ENCODE measurements at places on chromosomes 1 and 21.
A peak's percentile ranks its signal among the peaks of the same experiment; 100 is the strongest.

GRCh38 chr1:168834225-168834872, 105.3 kb upstream of the DPT start:
- H3K27ac ChIP-seq: no peak overlapping the region
- H3K27me3 ChIP-seq: no peaks in the 10 kb centered on the region
- peaks cover 5% of the 10 kb centered on the region for H3K4me1 ChIP-seq
- no peaks in the 10 kb centered on the region for H3K36me3 ChIP-seq
- DNase-seq: no peak

- DNase-seq: no peak
Measured at GRCh38 chr1:188706742-188707141, 1770.9 kb downstream of the BRINP3 start.

- DNase-seq: no peak
- no peaks in the 10 kb centered on the region for H3K36me3 ChIP-seq
- no peaks in the 10 kb centered on the region for H3K4me1 ChIP-seq
- no peak overlapping the region for H3K4me3 ChIP-seq
- H3K27ac ChIP-seq: no peak overlapping the region
- no peaks in the 10 kb centered on the region for H3K27me3 ChIP-seq
Measured at GRCh38 chr21:36643374-36644250, 55.3 kb upstream of the SIM2 start.

- no peak overlapping the region for H3K4me3 ChIP-seq
- H3K36me3 ChIP-seq: no peaks in the 10 kb centered on the region
- no peak for DNase-seq
- H3K27ac ChIP-seq: no peak overlapping the region
- H3K27me3 ChIP-seq: no peaks in the 10 kb centered on the region
- no peaks in the 10 kb centered on the region for H3K4me1 ChIP-seq
Measured at GRCh38 chr1:228434689-228435088, 18.0 kb upstream of the TRIM17 start.

GRCh38 chr1:112599477-112599876, 19.5 kb downstream of the ST7L start:
- H3K36me3 ChIP-seq: no peaks in the 10 kb centered on the region
- no peak overlapping the region for H3K27ac ChIP-seq
- no peaks in the 10 kb centered on the region for H3K27me3 ChIP-seq
- H3K4me3 ChIP-seq: no peak overlapping the region
- DNase-seq: no peak

- no peaks in the 10 kb centered on the region for H3K27me3 ChIP-seq
- no peaks in the 10 kb centered on the region for H3K4me1 ChIP-seq
- H3K36me3 ChIP-seq: no peaks in the 10 kb centered on the region
- no peak overlapping the region for H3K27ac ChIP-seq
- no peak for DNase-seq
Measured at GRCh38 chr21:34035619-34036354, 37.6 kb upstream of the MRPS6 start.

- H3K4me3 ChIP-seq: no peak overlapping the region
- no peaks in the 10 kb centered on the region for H3K4me1 ChIP-seq
- H3K36me3 ChIP-seq: no peaks in the 10 kb centered on the region
- H3K27me3 ChIP-seq: no peaks in the 10 kb centered on the region
- DNase-seq: no peak
Measured at GRCh38 chr1:194069168-194069830, 882.9 kb upstream of the B3GALT2 start.

DNA sequence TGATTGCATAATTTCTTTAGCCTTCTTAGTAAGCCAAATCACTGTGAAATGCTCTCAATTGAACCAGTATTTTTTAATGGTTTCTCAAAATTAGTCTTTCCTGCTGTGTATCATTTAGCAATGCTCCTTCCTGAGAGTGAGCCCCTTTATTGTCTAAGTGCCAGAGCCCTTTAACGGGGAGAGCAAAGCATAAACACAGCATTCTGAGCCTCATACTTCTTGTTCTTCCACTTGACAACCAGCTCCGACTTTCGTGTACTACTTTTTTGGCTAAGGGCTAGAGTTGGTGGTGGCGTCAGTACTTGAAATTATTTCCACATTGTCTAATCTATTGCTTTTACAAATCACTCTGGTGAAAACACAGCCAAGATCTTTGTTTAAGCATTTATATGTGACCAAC, 299.0 kb downstream of the TPR start:
- no peaks in the 10 kb centered on the region for H3K36me3 ChIP-seq
- H3K4me3 ChIP-seq: no peak overlapping the region
- no peaks in the 10 kb centered on the region for H3K4me1 ChIP-seq
- H3K27ac ChIP-seq: no peak overlapping the region
- no peak for DNase-seq

- no peak overlapping the region for H3K4me3 ChIP-seq
- H3K4me1 ChIP-seq: no peaks in the 10 kb centered on the region
- H3K27me3 ChIP-seq: no peaks in the 10 kb centered on the region
- no peaks in the 10 kb centered on the region for H3K36me3 ChIP-seq
- no peak overlapping the region for H3K27ac ChIP-seq
Measured at GRCh38 chr1:229943988-229944743, 122.9 kb upstream of the GALNT2 start.

DNA sequence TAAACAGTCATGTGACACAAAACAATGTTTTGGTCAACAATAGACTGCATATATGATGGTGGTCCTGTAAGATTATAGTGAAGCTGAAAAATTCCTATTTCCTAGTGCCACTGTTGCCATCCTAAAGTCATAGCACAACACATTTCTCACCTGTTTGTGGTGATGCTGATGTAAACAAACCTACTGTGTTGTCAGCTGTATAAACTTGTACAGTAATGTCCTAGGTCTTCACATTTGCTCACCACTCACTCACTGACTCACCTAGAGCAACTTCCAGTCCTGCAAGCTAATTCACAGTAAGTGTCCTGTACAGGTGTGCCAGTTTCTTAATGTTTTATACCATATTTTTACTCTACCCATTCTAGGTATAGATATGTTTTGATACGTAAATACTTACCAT, 326.1 kb upstream of the USP24 start:
- no peaks in the 10 kb centered on the region for H3K36me3 ChIP-seq
- H3K27me3 ChIP-seq: no peaks in the 10 kb centered on the region
- H3K4me1 ChIP-seq: no peaks in the 10 kb centered on the region
- DNase-seq: no peak
- no peak overlapping the region for H3K27ac ChIP-seq

GRCh38 chr1:109516872-109517271, 7.3 kb upstream of the AMIGO1 start:
- DNase-seq: no peak
- no peaks in the 10 kb centered on the region for H3K4me1 ChIP-seq
- H3K36me3 ChIP-seq: no peaks in the 10 kb centered on the region
- no peak overlapping the region for H3K27ac ChIP-seq
- no peak overlapping the region for H3K4me3 ChIP-seq
- H3K27me3 ChIP-seq: no peaks in the 10 kb centered on the region

DNA sequence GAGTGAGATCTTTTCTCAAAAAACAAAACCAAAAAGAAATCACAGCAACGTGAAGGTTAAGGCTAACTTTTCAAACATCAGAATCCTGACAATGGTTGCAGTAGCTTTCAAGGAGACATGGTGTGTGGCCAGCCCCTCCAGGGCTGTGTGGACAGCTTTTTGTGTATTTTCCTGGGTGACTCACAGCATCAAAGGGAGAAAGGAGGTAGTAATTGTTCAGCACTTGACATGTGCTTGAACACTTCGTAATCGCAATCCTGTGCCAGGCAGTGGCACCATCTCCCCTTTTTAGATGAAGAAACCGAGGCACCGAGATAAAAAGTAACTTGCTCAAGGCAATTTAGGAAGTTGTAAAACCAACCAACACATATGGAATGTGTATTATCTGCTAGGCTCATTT, 10.3 kb downstream of the NBL1 start:
- H3K27ac ChIP-seq: peak overlapping the region; percentile 69
- H3K36me3 ChIP-seq: peaks cover 40% of the 10 kb centered on the region
- H3K4me3 ChIP-seq: no peak overlapping the region
- H3K27me3 ChIP-seq: no peaks in the 10 kb centered on the region
- peaks cover 73% of the 10 kb centered on the region for H3K4me1 ChIP-seq

DNA sequence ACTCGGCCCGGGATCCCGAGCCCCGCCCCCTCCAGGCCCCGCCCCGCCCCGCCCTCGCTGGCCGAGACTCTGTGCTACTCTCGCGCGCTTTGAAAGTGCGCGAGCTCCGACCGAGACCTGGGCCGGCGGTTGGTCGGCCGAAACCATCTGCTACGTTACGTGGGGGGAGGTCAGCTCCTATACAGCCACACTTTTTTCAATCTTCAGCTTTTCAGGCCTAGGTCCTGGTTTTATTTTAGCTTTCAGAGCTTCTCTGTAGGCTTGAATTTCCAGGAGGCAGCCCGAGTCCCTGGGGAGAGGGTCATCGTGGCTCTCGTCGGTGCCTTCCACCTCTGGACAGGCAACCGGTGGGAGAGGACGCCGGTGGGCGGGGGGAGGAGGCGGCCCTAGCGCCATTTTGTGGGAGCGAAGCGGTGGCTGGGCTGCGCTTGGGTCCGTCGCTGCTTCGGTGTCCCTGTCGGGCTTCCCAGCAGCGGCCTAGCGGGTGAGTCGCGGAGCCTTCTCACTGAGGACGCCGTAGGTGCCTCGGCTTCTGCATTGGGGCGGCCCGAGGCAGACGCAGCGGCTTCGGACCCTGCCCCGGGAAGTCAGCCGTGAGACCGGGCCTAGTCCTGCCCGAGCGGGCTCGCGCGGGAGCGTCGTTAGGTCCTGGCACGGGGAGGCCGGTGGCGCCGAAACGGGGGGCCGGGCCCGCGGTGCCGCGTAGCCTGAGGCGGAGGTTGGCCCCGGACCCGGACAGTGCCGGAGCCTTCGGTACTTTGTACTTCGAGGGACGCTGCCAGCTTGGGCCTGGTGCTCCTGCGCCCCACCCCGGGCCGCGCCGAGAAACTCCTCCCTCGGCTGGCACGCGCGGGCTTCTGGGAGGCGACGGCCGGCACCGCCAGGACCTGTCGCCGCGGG, at the start of gene TARDBP:
Gene TARDBP (plus strand): TSS at position 395 of the 900 bp plus-strand sequence. CDS start 1,074 bp downstream, outside the sequence.
- no peaks in the 10 kb centered on the region for H3K36me3 ChIP-seq
- H3K4me3 ChIP-seq: peak within 1 kb of the TSS; percentile 100
- DNase-seq: peak; percentile 92
- H3K27ac ChIP-seq: peak within 1 kb of the TSS; percentile 96
- H3K27me3 ChIP-seq: no peaks in the 10 kb centered on the region
- H3K4me1 ChIP-seq: peaks cover 49% of the 10 kb centered on the region

DNA sequence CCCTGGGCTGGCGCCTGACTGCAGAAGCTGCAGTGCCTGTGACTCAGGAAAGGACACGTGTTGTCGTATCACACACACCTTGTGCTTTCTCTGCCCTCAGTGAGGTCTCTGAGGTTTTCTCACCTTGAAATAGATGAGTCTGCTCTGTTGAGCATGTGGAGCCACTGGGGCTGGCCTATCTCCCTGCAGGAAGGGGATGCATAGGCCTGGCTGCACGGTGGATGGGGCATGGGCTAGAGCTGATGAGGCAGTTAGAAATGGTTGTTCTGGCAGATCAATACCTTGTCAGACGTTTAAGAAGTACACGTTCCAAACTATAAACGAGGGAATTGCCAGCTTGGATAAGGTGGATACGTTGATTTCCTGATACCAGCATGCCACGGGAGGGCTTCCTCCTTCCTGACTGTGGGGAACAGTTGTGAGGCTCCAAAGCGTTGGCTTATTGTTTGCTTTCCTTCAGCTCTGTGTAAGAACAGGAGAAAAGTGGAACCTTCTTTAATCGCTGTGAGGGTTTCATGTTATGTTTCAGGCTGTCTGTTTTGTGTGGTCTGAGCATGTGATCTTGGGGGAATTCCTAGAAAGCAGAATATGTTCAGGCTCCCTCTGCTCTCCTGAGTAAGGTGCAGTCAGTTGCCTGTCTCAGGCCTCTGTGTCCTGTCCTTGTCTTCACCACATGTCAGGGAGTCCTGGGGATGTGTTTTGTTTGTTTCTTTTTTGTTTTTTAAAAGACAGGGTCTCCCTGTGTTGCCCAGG, 44.8 kb downstream of the PCNT start:
- DNase-seq: no peak
- no peak overlapping the region for H3K27ac ChIP-seq
- no peak overlapping the region for H3K4me3 ChIP-seq
- no peaks in the 10 kb centered on the region for H3K27me3 ChIP-seq

GRCh38 chr21:37593740-37594471, 227.3 kb downstream of the DYRK1A start:
- H3K4me1 ChIP-seq: no peaks in the 10 kb centered on the region
- H3K27me3 ChIP-seq: no peaks in the 10 kb centered on the region
- no peaks in the 10 kb centered on the region for H3K36me3 ChIP-seq
- H3K4me3 ChIP-seq: no peak overlapping the region
- H3K27ac ChIP-seq: no peak overlapping the region
